ENCODE measurements at places on chromosomes 4 and X.

DNA sequence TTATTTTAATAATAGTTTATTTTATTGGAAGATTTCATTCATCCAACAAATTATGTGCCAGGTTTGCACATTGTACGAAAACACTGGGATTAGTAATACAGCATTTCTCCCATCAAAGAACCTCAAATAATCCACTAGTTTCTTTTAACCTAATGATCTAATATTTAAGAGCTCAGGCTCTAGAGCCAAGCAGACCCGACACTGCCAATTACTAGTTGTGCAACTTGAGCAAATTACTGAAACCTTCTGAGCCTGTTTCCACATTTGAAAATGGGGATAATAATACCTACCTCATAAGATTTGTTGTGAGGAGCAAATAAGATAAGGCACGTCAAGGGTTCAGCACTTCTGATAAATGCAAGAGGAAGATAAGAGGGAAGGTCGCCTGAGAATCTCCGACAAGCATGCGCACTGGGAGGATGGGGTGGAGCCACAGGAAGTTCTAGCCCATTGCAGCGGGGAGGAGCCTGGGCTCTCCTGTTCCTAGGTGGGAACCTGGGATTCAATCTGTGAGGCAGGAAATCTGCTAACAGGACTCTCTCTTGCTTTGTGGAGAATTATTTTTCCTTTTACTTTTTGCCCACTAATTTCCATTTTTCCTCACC is 141.5 kb upstream of the SMAD1 start:
- no peak for DNase-seq

DNA sequence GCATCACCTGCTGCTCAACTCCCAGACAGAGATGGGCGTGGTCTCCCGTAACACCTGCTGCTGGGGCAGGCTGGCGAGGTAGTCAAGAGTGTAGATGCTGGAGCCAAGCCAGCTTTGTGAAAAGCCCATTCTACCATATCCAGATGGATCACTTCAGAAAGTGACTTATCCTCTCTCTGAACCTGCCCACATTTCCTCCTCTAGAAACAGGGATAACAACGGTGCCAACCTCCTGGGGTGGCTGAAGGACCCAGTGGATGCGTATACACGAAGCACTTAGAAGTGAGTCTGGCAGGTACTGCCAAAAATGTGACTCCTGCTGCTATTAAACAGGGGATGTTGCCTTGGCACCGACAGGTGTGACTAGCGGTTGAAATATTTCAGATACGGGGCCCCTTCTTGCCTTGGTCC is 95.8 kb downstream of the SORBS2 start:
- no peak for DNase-seq

DNA sequence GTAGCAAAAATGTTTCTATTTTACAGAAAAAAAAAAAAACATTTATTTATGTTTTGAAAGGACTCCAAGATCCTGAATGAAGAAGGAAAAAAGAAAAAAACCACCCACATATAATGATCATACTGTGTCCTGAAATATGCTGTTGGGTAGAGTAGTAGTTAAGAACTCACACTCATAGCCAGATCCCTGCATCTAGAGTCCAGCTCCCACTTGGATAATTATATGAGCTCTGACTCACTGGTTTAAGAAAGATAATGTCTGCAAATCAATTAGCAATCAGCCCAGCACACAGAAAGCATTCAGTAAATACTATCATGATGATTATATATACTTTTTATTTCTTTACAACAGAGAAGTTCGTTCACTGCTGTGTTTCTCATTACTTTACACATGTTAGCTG is 46.7 kb upstream of the MXRA5 start:
- DNase-seq, result no peak

GRCh38 chrX:153469811-153470410 is 465 bp downstream of the HAUS7 start:
- no peak for DNase-seq

GRCh38 chrX:117120700-117121099 is 657.9 kb upstream of the CT83 start:
- DNase-seq, result no peak

GRCh38 chr4:87192145-87192919 is 28.1 kb downstream of the KLHL8 start:
- no peak for DNase-seq

GRCh38 chr4:62495032-62495431 is 1294.9 kb downstream of the ADGRL3 start:
- no peak for DNase-seq

DNA sequence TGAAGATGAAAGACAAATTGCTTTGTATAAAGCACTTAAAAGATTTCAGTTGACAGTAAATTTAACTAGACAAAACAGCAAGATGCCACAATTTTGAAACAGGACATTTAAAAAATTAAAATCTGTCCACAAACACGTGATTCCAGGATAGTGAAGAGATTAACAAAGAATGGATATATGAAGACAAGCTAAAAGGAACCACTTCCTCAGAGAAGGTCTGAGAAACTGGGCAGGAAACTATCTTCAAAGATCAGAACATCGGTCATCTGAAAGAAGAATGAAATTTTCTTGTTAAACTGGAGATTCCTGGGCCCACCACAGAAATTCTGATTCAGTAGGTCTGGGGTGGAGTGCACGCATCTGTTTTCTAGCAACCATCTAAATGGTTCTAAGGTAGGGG is 1.4 kb downstream of the RWDD4 start:
- DNase-seq, result no peak

DNA sequence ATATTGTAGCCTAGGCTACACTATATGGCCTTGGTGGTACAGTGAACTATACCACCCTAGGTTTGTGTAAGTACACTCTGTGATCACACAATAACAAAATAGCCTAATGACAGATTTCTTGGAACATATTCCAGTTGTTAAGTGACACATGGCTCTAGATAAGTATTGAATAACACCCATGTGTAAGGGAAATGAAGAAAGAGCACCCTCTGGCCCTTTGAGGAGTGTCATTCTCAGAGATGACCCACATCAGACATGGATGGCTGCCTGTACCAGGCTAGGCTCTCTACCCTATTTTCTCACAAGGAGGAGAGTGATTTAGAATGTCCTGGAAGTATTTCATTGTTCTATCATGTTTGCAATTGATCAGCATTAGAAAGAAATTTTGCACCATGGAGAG is 61.7 kb downstream of the HAND2 start:
- DNase-seq, result no peak

GRCh38 chrX:31608638-31609037 is 536.8 kb upstream of the FTHL17 start:
- DNase-seq, result no peak

- no peak for DNase-seq
These were observed 455.6 kb downstream of the TMA16 start for GRCh38 chr4:163949976-163950601.

GRCh38 chrX:79182071-79182470 is 37.6 kb downstream of the GPR174 start:
- DNase-seq, result no peak

All from activated CD8-positive, alpha-beta memory T cell treated with anti-CD3 and anti-CD28 coated beads for 1 hour (primary cell).